NCI-H1092 (cell line): ENCODE measurements at places on chromosomes 6 and 20.

- no peak for DNase-seq
Observed at GRCh38 chr20:51162015-51162414, 139.1 kb upstream of the KCNG1 start.

- no peak for DNase-seq
Observed at GRCh38 chr6:90186637-90187371, 109.8 kb downstream of the BACH2 start.

DNA sequence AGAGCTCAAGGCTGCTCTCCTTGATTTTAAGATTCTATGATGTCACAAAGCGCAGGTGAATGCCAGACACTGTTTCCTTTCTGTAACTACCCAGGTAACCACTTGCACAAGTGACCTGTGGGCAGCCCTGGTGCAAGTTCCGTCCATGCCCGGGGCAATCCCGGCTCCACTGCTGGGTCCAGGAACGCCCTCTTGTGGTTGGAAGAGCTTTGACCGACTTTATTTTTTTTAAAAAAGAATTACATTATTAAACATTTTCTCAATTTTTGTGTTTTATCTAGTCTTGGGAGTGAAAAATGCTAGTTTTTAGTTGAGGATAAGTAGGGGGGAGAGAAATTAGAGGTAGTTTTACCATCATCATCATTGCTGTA is 695.2 kb downstream of the QKI start:
- DNase-seq: no peak

GRCh38 chr20:57465486-57465885 is 59.5 kb downstream of the CTCFL start:
- no peak for DNase-seq

DNA sequence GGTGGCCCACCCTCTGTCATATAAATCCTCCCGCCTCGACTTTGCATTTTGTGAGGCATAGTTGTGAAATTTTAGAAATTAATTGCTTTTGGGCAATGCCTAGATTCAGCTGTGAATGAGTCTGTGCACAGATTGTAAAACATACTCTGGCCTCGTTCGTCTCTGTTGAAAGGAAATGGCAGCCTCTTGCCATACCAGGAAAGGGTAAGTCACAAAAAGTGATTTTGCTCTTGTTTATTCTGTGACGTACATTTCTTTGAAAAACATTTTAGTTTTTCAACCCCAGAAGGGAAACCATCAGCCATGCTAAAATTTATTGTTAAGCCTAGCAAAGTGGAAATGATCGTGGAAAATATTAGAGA is 15.3 kb upstream of the EXOC2 start:
- DNase-seq: no peak

- no peak for DNase-seq
Observed at GRCh38 chr6:70821751-70822150, 135.1 kb downstream of the B3GAT2 start.

DNA sequence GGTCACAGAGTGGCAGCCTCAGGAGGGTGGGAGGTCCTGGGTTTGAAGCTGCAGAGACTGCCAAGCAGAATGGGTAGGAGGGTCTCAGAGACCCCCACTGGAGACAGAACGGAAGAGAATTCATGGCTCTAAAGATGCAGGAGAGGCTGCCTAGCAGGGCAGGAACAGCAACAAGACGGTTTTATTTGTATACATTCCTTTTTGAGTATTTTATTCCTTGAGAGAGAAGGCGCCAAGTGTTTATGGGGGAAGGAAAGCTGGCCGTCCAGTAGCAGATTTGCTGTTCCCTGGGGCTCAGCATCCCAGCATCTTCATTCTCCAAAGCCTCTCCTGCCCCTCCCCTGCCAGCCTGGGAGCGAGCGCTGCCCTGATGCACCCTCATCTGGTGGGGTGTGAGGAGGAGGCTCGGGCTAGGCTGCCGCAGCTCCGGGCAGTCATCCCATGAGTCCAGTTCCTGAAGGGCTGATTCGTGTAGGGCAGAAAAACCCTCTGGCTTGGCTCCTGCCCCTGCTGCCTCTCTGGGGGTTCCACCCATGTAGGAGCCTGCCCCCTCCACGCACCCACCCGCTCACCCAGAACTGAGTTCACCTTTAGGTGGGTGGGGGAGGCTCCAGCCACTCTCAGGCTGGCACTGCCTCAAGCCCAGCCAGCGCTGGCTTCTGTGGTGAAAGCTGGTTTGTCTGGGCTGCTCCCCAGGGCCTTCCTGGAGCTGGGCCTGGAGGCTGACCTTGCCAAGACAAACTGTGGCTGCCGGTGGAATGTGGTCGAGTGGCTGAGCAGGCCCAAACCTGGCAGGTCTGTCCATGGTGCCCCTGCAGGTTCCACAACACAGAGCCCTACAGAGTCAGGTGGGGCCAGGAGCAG is 32.4 kb downstream of the CPXM1 start:
- no peak for DNase-seq

GRCh38 chr6:108847738-108848115 is 495 bp upstream of the ARMC2 start:
- no peak for DNase-seq

DNA sequence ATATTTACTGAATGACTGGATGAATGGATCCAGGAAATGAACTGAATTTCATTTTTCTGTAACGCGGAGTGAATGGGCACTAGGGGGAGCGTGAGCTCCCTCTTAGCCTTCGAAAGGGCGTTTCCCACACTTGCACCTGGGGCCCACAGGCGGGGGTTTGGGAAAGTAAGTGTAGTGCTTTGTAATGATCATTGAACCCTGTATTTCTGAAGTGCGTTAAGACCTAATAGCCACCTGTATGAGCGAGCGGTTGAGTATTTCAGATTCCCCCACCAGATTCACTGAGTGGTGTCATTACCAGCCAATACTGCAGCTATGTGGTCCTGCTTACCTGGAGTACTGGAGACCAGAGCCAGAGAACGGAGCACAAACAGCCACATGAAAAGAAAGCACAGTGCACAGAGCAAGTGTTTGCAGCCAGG is 10.5 kb downstream of the SYTL3 start:
- peak; percentile 21 for DNase-seq

DNA sequence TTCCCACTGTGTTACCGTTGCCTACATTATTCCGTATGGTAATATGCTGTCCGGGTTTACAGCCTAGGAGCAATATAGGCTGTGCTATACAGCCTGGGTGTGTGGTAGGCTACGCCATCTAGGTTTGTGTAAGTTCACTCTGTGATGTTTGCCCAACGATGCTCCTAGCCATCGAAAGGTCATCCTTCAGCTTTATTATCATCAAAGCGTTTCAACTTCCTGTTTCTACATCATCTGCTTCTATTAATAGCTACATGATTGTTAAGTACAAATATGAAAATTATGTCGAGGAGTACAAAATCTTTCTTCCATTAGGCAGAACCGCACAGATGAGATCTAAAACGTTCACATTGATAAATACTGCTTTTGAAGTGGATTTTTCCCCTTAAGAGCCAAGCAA is 69.9 kb downstream of the PPP1R14C start:
- DNase-seq: no peak

DNA sequence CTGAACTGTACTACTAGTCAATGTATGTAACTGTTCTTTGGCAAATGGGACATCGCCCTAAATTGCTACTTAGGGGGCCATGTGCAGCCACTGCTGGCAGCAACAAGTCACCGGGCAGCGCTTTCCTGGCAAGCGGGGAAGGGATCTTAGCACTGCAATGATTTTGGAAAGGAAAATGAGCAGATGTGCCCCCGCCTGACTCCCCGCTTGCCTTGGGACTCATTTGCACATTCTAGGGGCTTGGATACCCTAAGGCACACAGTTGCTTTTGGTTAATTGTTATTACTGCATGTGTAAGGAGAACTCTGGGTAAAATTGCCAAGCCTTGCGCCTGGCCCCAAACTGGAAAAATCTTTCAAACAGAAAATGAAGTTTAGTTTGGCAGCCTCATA is 32.2 kb downstream of the CD83 start:
- DNase-seq: no peak

DNA sequence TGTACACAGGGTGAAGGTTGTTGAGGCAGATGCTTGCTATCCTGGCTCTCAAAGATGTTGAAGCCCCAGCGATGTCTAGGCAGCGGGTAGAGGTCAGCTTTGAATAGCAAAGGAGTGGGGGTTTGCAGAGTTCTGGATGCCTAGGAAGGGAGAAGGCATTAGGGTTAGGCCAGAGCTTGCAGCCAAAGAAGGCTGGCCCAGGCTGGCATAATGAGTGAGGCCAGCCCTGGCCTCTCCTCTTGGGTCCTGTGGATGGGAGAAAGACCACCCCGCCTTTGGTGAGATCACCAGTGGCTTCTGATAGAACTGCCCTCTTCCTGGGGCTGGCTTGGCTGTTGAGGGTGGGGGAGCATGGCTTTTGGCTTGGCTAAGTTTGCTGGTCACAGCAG is 406 bp upstream of the WFDC5 start:
- no peak for DNase-seq

DNA sequence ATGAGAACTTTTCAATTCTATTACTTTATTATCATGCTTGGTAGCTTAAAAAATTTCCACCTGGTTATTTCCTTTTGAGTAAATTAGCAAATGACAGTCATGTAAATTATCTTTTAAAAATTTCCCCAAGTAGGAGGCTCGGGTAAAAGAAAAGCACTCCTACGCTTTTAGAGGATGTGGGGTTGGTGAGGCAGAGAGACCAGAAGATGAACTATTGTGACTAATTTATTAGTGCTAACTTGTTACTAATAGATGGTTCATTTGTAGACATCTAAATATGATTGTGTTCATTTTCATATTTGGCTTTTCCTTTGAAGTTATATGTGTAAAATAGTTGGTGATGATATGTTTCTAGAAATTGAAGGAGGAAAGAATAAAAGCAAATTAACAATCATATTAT is 27.0 kb downstream of the ZNF292 start:
- DNase-seq: no peak

GRCh38 chr20:588932-589672 is 21.0 kb downstream of the TCF15 start:
- DNase-seq: no peak

DNA sequence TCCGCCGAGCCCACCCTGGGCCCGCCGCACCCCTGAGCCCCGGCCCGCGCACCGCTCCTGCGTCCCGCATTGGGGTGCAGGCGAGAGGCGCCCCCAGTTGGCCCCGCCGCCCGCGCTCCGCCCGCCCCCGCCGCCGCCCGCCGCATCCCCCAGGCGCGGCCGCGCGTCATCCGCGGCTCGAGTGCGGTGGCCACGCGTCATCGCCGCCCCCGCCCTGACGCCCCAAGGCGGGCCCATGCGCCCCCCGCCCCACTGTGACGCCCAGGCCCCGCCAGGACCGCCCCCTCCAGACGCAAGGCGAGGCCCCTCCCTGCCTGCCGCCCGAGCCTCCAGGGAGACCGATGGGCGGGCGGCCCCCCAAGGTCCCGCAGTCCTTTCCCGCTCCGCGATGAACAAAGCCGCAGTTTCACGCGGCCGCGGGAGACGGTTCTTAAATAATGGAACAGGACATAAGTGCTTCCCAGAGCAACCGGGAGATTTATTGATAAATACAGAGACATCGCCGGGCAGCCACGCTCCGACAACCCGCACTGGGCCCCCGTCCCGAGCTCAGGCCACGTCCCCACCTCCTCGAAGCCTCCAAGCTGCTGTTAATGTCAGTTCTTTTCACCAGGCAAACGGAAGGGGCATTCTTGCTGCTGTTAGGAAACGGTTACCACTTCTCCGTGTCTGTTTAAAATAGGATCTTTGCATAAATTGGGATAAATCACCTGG is at the start of gene ANKRD60:
Gene ANKRD60 (minus strand): TSS at position 170 of the 714 bp plus-strand sequence. CDS start 0 bp downstream, at position 170.
- no peak for DNase-seq

- DNase-seq: no peak
Observed at GRCh38 chr6:163455552-163455951, 41.0 kb downstream of the QKI start.

DNA sequence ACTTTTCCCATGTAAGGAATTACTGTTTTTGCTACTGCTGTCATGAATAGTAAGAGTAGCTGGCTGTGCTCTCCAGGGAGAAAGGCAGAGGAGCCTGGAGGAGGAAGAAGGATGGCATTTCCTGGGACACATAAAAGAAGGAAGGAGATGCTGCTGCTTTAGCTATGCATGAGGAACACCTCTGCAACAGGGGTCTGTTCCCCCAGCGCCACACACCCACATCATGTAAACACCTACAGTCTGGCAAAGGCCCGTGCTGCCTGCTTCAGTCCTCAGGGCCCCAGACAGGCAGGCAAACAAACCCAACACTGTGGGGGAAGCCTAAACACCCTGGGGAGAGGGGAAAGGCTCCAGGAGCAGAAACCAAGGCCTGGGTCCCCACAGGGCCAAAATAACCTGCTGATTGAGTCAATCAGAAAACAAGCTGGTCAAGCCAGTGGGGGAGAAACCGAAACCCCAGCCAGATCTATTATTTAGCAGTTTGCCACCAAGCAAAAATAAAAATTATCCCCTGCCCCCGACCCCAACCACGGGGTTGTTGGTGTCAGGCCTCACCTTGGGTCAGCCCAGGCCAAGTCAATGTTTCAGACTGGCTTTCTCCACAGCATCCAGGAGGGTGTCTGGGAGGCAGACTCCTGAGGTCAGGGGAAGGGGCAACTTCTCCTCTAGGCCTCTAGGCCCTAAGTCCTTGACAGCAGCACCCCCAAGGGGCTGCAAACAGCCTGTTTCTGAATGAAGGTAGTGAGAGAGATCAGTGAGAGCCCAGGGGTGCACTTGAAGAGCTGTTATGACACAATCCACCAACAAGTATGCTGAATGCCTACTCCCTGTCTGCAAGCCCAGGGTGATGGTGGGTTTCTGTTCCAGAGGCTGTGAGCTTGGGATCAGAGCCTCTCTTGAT is 34.6 kb upstream of the SCUBE3 start:
- DNase-seq: no peak

DNA sequence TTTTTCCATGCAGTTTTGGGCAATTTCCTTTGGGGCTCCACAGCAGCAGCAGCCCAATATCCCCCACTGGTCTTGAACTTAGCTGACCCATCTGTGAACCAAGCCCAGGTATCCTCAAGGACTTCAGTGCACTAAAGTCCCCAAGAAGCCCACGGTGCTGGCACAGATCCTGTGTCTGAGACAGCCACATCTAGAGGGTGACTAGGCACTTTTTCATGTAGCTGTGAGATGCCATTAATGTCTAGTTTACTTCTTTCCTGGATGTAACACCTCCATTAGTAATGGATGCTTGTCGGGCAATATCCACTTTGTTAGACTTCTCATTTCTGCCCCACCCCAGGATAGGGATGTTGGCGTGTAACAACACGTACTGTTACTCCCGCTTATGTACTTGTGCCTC is 176.2 kb upstream of the PROKR2 start:
- no peak for DNase-seq

DNA sequence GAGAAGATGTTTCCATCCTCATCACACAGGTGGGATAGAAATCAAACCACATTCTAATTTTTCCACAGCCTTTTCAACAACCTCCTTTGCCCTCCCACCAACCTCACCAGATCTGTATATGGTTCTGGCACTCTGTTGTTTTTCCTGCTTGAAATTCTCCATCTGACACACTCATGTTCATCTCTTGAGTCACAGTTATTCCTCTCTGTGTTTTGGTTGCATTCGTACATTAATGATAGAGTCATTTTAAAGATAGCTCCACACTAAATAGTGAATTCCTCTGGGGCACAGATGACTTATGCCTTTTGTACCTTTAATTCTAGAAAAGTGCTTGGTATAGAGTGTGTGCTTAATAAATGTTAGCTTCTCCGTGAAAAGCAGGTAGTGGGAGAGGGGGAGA is 1.4 kb upstream of the GCLC start:
- DNase-seq: no peak

- no peak for DNase-seq
Observed at GRCh38 chr6:110315869-110316398, 42.2 kb downstream of the METTL24 start.

DNA sequence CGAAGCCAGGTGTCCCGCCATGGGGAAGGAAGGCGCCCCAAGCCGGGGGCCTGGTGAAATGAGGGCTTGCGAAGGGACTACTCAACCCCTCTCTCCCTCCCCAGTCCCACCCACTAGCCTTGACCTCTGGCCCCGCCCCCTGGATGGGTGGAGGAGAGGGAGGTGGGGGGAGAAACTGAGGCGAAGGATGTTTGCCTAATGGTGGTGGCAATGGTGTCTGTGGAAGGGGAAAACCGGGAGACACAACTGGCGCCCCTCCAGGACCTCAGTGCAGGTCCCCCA is at the start of gene POU5F1:
Gene POU5F1 (minus strand): TSS at position 83 of the 282 bp plus-strand sequence. CDS start 62 bp downstream, at position 21.
- no peak for DNase-seq
